ENCODE measurements at places on chromosomes 5 and 9.

GRCh38 chr9:38417003-38417945 lies 7.0 kb downstream of the IGFBPL1 start:
- DNase-seq, result no peak

- no peak for DNase-seq
Measured at GRCh38 chr5:141916522-141916921, 7.1 kb upstream of the DELE1 start.

DNA sequence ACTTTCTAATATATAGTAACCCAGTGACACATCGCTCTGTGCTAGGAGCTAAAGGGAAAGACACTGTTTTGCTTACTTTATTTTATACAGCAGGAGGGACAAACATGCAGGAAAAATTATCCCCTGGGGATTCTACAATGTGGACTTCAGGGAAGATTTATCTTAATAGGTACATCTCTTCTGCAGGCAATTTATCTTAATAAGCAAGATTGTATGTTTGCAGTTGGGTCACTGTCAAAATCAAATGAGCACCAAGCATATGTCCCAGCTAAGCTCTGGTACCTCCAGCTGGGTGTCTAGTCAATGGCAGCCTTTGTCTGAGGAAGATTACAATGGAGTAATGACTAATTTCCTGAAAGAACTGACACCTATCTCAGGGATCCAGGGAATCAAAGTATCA lies 309.9 kb upstream of the PANK3 start:
- DNase-seq, result no peak

DNA sequence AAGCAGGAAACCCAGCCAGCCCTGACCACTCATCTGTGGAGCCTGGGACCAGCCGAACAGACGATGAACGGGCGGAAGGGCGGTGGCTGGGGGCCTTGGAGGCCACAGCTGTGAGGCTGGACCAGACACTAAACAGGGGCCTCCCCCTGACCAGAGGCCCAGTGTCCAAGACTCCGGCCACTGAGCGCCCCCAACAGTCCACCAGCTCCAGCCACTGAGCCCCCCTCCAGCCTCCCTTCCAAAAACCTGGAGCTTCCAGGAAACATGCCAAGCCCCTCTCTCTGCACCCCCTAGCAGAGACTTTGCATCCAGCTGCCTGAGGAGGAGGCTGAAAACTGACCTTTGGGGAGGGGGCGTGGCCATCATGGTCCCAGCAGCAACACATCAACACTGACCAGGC lies 23.2 kb downstream of the CNTFR start:
- DNase-seq, result no peak

GRCh38 chr9:115956371-115956770 lies 197.2 kb upstream of the PAPPA start:
- no peak for DNase-seq

- no peak for DNase-seq
Measured at GRCh38 chr5:69035665-69036064, 58.1 kb upstream of the SLC30A5 start.

Data from activated CD4-positive, CD25-positive, alpha-beta regulatory T cell treated with anti-CD3 and anti-CD28 coated beads, Interleukin-2, amount 50 U/mL, for 16 hours (primary cell).